ENCODE measurements at places on chromosomes 16 and 17.

GRCh38 chr17:82351713-82352488 is 7.1 kb upstream of the TEX19 start:
- DNase-seq: peak; percentile 72

DNA sequence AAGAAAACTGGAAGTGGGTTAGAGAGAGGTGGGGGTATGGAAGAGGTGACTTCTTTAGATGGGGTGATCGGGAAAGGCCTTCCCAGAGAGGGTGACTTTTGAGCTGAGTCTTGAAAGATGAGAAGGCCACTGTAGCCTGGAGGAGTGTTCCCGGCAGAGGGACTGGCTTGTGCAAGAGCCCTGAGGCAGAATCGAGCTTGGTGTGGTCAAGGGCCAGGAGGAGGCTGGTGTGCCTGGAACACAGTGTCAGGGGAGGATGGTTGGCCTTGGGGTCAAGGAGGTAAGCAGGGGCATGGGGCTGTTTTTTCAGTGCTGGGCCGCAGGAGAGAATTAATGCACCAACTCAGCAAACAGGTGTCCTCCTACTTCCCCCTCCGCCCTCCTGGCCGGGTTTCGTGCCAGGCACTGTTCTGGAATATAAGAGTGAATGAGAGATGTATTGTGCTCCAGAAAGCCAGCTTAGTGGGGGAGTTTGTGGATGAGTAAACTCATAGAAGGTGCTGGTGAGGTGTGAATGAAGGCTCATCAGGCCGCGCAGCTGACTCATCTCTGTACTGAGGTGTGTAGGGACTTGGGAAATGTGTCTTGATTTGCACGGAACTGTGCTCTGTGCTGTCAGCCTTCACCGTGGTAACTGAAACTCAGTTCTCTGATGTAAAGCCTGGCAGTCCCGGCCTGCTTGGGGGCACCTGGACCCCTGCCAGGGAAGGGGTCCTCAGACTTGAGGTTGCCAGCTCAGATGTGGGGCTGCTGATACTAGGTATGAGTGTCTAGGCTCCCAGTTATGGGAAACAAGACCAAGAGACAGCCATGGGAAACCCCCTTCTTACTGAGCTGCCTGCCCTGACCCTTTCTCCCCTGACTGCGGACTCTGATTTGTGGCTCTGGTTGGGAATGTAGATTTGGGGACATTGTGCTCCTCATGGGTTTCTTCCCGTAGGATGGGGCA is 15.3 kb downstream of the KSR1 start:
- peak; percentile 55 for DNase-seq

DNA sequence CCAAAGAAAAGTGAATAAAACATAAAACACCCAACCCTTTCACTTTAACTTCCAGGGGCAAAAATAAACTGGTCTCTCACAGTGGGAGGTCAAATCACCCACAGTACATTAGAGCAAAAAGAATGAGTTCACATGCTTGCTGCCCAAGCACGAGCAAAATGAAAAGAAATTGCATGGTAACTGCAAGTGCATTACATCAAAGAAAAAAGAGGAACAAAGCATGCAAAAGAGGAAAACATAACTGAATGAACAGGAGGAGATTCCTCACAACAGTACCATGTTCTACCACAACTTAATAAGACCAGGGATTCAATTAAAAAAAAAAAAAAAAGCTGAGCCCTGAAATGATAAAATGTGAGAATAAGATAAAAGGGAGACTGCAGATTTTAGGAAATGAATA is 12.3 kb downstream of the DNAH2 start:
- no peak for DNase-seq

- DNase-seq: peak; percentile 92
Observed at GRCh38 chr17:2592971-2593820, at the start of gene PAFAH1B1. PAFAH1B1 (plus strand) TSS chr17:2593654; CDS start chr17:2638289, 44,635 bp downstream.

DNA sequence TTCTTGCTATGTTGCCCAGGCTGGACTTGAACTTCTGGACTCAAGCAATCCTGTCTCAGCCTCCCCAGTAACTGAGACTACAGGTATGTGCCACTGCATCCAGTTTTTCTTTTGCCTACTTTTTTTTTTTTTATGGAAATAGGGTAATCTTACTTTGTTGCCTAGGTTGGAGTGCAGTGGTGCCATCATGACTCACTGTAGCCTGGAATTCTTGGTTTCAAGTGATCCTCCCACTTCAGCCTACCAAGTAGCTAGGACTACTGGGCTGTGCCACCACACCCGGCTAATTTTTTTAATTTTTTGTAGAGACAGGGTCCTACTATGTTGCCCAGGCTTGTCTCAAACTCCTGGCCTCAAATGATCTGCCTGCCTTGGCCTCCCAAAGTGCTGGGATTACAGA is 10.0 kb downstream of the LRRC36 start:
- DNase-seq: no peak

DNA sequence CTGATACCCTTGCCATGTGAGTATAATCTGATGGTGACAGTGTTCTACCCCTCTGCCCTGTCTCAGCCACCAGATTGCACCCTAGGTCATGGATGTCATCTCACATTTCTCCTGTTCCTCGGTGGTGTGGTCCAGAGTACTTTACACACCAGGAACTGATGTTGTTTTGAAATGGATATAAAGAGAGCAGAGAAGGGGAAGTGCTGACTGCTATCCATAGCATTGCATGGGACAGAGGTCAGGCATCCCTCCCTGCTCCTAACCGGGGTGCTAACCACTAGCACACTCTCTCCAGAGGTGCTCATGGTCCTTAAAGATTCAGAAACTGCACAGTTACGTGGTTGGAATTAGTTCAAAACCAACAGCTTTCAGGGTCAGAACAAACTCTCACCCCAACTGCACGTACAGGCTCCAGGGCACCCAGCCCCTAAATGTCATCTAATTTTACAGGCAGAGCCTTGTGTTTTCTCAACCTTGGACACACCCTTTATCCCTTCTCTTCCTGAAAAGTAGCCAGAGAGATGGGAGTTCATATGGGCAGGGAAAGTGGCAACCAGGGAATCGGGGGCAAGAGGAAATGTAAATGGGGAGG is 16.3 kb downstream of the TTLL6 start:
- no peak for DNase-seq

- no peak for DNase-seq
Observed at GRCh38 chr16:89922884-89923639, at the start of gene TUBB3. TUBB3 (plus strand) TSS chr16:89923342; CDS start chr16:89923402, 60 bp downstream.

DNA sequence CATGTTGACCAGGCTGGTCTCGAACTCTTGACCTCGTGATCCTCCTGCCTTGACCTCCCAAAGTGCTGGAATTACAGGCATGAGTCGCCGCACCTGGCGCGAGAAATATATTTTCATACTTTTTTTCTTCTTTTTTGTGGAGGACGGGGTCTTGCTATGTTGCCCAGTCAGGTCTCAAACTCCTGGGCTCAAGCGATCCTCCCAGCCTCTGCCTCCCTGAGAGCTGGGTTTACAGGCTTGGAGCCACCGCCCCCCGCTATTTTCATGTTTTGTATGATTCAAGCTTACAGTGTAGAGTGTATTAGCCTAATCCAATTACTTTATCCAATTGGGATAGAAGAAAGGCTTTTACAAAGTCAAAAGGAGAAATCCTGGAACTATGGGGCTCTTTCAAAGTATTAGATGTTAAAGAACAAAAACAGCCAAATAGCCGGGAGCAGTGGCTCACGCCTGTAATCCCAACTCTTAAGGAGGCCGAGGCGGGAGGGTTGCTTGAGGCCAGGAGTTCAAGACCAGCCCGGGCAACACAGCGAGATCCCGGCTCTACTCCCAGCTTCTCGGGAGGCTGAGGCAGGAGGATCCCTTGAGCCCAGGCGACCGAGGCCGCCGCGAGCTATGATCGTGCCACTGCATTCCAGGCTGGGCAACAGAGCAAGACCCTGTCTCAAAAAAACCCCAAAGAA is 1.4 kb upstream of the MAP1LC3B start:
- no peak for DNase-seq

- no peak for DNase-seq
Observed at GRCh38 chr17:32285306-32285705, 19.7 kb downstream of the RHBDL3 start.

GRCh38 chr16:28609631-28610594 is at the start of gene SULT1A1:
SULT1A1 (minus strand) TSS chr16:28610044; CDS start chr16:28608855, 1,189 bp downstream.
- DNase-seq: no peak

DNA sequence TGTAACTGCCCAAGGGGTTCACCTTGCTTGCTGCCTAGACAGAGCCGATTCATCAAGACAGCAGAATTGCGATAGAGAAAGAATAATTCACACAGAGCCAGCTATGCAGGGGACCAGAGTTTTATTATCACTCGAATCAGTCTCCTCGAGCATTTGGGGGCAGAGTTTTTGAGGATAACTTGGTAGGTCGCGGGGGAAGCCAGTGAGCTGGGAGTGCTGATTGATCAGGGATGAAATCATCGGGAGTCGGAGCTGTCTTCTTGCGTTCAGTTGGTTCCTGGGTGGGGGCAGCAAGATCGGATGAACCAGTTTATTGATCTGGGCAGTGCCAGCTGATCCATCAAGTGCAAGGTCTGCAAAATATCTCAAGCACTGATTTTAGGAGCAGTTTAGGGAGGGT is 9.1 kb downstream of the ITGAM start:
- DNase-seq: no peak

GRCh38 chr16:578870-579405 is 9.2 kb downstream of the PIGQ start:
- DNase-seq: peak; percentile 36

DNA sequence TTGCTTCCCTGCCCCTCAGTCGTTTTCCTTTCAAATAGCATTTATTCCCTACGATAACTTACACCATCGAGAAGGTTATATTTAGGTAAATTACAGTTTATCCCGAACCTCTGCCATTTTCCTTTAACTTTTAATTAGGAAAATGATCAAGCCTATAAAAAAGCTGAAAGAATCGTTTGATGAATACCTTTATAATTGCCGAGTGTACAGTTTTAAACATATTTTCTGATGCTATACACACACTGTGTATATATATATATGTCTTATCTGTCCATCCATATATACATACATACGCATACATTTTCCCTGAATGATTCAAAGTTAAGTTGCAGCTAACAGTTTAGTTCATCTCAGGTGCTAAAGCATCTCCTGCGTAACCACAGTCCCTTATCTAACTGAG is 56.6 kb upstream of the CRISPLD2 start:
- no peak for DNase-seq

GRCh38 chr17:79948945-79949655 is 86.6 kb downstream of the TBC1D16 start:
- no peak for DNase-seq
